Activated CD4-positive, alpha-beta memory T cell treated with anti-CD3 and anti-CD28 coated beads, Interleukin-2, amount 10 ng/mL, durations not matched to agents 7 days and 5 days (primary cell): ENCODE measurements at places on chromosomes 5 and 9. TPM values are rescaled to one million over a fixed set of nuclear protein-coding genes. Genes with fewer than 3 reads are reported as not detected.

DNA sequence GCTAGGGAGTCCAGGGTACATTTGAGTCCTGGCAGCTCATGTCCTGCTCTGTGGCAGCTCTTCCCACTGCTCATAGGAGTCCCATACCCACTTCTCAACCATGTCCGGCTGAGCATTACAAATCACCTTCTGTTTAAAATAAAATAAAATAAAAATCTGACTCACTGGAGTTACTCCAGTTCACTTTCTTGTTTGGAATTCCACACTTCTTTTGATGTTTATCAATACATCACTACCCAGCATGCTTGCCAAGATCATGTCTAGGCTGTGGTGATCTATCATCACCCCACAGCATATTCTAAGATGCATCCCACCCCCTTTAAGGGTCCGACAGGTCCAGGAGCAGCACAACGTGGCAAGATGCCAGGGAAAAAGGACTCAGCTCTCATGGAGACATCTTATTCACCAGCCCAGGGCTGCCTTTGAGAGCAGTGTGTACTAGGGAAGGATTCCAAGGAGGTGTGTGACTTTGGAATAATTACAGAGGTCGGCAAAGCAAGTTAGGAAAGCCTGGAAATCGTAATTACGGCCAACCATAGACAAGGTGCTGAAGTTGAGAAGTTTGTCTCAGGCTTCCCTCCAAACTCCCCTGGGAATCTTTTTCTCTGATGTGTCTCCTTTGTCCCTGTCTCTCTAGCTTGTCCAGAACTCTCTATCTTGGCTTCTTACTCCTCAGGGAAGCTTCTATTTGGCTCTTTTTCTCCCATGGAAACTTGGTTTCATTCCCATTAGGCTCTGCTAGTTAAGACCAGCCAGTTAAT is 111.4 kb upstream of the SLC1A3 start:
- DNase-seq = no peak

DNA sequence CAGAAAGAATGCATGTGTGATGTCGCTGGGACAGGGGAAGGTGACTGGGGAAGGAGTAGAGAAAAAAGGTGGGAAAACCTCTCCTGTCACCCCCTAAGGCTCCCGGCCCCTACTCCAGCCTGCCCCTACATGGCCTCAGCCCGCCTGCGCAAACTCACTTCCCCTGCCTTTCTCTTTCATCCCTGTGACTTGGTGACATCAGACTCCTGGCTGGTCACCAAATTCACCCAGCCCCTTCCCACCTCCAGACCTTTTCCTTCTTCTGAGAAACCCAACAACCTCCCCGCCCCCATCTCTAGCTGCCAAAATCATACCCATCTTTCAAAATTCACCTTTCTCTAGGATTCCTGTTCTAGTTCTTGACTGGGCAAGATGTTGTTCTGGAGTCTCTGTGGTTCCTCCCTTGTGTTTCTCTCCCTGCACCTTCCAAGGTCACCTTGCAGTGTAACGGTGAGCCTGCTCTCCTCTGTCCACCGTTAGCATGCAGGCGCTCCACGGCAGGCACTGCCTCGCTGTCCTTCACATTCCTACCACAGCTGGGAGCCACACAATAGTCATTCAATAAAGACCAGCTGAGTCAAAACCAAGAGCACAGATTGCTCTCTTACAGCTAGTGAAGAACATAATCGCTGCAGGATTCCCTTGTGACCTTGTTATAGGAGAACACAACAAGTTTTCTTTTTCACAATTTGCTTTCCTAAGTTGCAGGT is 134.5 kb downstream of the FANCC start:
- DNase-seq = no peak

DNA sequence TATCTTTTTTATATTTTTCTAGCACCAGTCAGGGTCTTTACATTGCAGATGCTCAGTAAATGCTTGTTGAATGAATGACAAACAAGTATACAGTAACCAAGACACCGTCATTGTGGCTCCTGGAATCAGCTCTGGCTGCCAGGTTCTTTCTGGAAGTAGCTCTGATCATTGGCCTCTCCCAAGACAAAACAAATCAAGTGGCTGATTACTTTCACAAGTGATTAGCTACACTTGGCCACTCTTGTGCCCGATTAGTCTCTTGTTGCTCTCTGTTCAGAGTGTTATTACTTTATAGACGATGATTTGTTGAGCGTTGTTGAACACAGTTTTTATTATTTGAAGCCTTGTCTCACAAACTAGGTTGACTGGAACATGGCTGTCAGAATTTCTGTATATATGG is 119.6 kb upstream of the TLX3 start:
- DNase-seq = no peak

GRCh38 chr5:39624268-39624886 is 199.6 kb upstream of the DAB2 start:
- DNase-seq = no peak

SLC6A19 gene
- not detected for total RNA-seq

DNA sequence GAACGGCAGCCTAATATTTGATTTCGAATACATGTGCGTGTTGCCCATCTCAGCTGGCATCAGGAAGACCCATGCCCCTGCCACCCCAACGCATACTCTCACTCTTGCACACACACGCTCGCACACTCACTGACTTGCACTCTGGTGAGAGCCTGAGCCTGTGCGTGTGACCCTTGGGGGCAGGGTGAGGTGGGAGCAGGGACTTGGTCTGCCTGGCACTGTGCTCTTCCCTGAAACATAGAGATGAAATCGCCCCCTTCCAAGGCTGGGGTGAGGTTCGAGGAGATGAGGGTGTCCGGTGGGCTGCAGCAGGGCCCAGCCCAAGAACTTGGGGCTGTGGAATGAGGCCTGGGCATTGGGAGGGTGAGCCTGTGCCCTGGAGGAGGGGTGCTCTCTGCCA is 1.2 kb downstream of the LCN9 start:
- DNase-seq = no peak

ABCA1 gene
- total RNA-seq = 1.6 TPM

GRCh38 chr5:77230727-77231470 is 20.4 kb downstream of the PDE8B start:
- no peak for DNase-seq

POU5F2 gene
- total RNA-seq = 0.68 TPM

- DNase-seq = no peak
Observed at GRCh38 chr5:169826618-169827017, 153.7 kb downstream of the INSYN2B start.

NR5A1 gene
- not detected for total RNA-seq

PLPPR1 gene
- not detected for total RNA-seq

DNA sequence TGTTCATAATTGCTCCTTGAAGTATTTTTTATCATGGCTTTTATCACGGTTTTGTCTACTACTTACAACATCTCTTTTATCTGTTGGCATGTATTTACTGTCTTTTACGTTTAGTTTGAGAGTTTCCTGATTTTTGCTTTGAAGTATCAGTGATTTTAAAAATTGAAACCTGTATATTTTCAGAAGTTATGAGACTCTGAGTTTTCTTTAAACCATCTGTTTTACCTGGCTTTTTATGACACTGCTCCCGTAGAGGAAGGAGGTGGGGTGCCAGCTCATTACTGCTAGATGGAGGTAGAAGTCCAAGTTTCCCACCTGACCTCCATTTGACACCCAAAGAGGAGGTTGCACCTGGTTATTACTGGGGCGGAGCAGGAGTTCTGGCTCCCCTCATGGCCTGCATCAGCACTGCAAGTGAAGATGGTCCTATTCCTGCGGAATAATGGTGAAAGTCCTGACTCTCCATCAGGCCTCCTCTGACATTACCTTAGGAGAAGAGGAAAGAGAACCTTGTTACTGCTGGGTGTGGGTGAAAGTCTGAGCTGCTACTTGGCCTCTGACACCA is 10.0 kb upstream of the ZNF131 start:
- DNase-seq = no peak

- DNase-seq = no peak
Observed at GRCh38 chr5:80763211-80763610, 108.4 kb upstream of the DHFR start.

DNA sequence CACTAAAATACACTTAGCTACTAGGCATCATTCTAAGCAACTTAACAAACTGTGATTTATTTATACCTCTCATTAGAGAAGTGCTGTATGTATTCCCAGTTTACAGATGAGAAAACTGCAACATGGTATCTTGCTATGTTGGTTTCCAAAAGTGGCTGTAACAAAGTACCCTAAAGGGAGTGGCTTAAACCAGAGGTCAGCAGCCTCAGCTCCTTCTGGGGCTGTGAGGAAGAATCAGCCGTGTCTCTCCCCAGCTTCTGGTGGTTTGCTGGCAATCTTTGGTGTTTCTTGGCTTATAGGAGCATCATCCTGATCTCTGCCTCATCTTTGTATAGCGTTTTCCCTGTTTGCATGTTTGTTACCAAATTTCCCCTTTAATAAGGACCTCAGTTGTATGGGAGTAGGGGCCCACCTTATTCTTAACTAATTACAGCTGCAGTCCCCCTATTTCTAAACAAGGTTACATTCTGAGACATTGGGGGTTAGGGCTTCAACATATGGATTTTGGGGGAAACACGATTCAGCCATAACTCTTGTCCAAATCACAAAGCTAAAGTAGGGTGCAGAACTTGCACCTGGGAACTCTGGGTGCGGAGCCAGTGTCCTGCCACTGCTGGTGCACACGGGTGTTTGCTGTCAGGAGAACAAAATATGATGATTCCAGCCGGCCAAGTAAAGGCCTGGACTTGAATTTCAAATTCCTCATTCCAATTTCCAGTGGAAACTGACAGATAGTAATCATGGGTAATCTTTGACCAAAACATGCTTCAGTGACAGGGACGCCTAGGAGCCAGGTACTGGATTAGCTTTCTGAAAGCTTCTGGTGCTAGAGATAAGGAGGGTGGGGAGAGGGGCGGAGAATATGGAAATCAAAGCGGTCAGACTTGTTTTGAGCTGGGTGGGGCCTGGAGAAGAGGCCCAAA is 43.3 kb downstream of the RAI14 start:
- DNase-seq = no peak

DNA sequence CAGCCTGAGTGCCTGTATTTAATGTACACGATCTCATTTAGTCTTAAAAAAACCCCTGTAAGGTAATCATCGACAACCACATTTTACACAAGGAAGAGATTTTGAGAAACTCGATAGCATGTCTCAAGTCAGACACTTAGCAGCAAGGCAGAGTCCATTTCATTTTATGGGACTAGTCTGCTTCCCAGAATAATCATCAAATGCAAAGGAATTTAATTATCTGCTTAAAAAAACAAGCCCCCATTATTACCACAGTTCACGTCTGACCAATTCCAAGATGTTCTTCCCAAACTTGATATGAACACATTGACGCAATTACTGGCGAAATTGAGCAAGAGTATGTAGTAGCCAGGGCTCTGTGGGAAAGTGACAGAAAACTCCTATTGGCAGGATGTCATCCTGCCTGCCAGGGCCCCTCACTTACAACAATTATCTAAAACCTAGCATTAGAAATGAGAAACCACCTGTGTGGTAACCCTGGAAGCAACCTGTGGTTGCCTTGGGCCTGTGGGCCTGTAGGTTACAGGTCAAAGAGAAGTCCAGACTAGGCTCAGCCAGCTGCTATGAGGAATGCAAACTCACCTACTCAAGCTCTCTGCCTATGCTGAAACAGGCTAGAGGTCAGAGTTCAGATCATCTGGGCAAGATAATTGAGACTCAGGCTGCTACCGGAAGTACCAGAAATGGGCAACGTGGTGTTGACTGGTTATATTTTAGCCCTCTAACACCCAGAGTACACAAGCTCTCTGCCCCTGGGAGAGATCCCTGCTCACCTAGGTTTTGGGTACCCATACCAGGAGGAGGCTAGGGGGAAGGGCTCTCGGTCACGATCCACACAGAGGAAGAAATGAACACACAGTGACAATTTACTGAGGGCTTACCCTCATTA is 1.6 kb downstream of the B4GALT1 start:
- peak; percentile 71 for DNase-seq

GRCh38 chr5:156850206-156850751 is at the start of gene PPP1R2B:
TSS of gene PPP1R2B (plus strand) at chr5:156850295. CDS start at chr5:156850563, 268 bp downstream.
- no peak for DNase-seq

GRCh38 chr9:137083394-137084004 is 3.3 kb upstream of the MAN1B1 start:
- DNase-seq = no peak

- DNase-seq = no peak
Observed at GRCh38 chr5:74169701-74170100, 470.8 kb downstream of the ENC1 start.

- no peak for DNase-seq
Observed at GRCh38 chr5:167814040-167814439, 477.4 kb upstream of the WWC1 start.

DNA sequence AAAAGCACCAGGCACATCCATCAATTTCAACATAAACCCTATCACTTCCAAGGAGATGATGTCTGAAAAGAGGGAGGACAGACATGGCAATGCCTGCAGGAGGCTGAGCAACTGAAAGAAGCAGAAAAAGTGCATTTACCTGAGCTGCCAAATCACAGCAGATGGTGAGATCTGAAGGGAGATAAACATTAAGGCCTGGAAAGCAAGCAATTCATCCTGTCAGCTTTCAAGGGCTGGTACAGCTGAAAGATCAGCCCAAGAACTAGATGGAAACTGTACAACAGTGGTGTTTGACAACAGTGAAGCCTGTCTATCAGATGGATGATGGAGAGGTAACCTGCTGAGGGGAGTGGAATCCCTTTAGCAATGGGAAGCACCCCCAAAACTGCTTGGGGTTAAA is 433.2 kb upstream of the ZNF608 start:
- no peak for DNase-seq

DNA sequence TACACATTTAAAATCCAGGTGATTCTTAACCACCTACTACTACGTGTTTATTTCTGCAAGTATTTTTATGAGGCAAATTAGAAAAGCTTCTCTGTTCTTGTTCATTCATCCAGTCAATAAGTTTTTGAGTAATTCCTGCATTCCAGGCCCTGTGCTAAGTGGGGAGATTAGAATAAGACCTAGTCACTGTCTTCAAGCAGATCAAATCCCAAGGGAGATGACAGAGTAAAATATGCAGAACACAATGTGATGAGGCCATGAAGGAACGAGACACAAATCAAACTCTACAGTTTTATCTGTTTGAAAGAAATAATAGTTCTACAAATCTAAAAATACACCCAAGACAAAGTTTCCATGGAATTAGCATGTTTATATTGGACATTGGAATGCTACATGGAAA is 158.8 kb downstream of the CEP120 start:
- DNase-seq = no peak

- DNase-seq = no peak
Observed at GRCh38 chr5:9344751-9345240, 201.1 kb downstream of the SEMA5A start.

PALM2AKAP2 gene
- total RNA-seq = not detected

DNA sequence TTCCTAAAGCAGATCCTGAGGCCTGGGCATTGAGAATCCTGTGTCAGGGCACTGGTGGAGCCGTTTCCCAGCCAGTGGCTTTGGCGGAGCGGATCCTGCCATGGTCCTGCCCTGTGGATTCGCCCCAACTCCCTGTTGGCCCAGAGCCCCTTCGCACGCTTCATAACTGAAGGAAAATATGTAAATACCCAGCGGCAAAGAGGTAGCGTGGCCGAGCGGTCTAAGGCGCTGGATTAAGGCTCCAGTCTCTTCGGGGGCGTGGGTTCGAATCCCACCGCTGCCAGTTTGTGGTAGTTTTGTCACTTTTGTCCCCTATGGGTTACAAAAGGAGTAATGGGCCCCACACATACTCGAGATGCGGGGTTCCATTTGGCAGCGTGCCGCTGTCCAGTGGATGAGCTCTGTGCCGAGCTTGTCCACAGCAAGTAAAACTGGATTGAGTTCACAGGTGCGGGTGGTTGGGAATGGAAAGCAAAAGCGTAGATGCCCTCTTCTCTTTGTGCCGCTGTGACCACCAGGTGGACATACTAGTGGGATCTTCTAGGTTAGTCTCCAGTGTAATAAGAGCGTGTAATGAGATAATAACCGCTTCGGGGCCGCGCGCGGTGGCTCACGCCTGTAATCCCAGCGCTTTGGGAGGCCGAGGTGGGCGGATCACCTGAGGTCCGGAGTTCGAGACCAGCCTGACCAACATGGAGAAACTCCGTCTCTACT is 17.3 kb downstream of the TRIM7 start:
- peak; percentile 58 for DNase-seq

P4HA2 gene
- 9.7 TPM for total RNA-seq
